Stimulated activated CD4-positive, alpha-beta T cell treated with anti-CD3 and anti-CD28 coated beads, Interleukin-15, amount 100 ng/mL, for 24 hours (primary cell): ENCODE measurements at places on chromosomes 2 and 18.

DNA sequence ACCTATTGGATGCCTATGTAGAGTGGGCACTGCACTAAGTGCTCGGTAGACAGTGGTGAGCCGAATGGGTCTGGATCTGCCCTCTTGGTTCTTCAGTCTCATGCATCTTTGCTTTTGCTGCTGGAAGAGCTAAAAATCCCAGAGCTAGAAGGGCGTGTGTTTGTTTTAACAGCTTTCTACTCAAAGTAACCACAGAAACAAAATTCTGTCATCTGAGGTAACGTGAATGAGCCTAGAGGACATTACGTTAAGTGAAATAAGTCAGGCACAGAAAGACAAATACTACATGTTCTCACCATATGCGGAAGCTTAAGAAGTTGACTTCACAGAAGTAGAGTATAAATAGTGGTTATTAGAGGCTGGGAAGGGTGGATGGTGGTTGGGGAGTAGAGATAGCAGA lies 119.8 kb downstream of the PLB1 start:
- DNase-seq: no peak

GRCh38 chr2:86476092-86476491 lies 34.9 kb downstream of the KDM3A start:
- no peak for DNase-seq

DNA sequence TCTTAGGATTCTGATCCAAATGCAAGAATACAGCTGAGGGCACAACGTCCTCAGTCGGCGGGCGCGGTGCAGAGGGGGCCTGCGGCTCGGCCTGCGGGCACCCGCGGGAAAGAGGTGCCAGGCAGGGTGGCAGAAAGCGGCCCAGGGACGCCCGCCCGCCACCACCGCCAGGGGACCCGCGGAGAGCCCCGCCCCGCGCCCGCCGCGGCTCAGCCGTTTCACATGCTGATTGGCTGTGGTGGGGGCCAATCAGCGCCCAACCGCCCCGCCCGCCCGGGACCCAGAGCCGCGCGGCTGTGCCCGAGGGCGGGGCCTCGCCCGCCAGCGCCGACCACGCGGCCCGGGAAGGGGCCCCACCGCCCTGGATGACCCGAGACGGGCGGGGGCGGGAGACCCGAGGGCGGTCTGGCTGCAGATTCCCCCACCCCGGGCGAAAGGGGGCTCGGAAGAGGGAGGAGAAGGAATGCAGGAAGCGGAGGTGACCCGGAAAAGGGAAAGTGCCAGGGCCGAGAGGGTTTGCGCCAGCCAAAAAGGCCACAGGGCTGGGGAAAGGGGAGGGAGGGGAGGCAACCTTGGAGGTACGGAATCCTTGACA lies 8.0 kb downstream of the IRS1 start:
- peak; percentile 95 for DNase-seq

DNA sequence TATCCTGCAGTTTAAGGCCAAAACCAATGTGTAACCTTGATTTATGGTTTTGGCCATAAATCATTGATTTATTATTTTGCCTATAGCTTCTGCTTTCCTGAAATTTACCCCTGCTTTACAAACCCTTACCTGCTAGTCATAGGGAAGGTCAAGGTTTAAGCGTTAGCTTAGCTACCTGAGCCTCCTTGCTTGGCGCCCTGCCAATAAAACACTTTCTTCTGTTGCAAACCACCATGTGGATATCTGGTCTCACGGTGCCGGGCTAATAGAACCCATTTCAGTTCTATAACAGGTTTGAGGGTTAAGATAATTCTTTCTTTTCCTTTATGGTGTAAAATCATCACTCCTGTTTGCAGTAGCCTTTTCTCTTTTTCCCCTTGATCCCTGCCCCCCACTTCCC lies 72.2 kb downstream of the PDK1 start:
- DNase-seq: no peak

DNA sequence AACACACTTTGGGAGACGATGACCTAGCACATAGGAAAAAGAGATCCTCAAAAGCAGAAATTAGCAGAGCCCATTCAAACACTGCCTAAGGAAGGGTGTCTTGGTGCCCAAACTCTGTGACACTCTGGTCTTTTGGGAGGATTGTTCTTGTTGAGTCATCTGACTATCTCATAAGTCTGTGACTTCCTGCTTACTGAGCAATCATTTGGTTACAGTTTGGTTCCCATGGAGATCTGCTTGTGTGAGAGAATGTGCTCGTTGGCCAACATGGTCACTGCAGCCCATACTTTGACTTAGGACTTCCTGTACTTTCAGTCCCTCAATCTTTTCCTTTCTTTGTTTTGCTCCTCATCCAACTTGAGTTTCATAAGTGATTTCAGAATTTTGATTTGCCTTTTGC lies 602.9 kb downstream of the NYAP2 start:
- DNase-seq: no peak

DNA sequence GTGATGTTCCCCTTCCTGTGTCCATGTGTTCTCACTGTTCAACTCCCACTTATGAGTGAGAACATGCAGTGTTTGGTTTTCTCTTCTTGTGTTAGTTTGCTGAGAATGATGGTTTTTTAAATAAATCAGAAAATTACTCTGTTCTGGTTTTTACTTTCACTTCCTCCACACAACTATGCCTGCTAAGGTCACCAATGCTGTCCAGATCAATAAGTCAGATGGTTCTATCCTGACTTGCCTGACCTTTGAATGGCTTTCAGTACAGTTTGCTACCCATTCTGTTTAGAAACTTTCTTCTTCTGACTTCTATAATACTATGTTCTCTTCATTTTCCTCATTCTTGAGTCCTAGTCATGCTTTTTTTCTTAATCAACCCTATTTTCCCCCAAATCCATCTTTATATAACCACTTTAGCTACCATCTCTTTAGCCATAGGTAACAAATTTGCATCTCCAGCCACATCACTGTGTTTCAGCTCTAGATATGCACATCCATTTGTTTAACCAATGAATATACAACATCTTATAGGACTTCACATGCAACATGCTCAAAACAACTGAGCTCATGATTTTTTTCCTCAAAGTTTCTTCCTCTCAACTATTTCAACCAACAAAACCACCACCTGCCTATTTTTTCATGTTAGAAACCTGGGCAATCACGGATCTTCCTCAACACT lies 58.8 kb upstream of the SLC38A11 start:
- DNase-seq: no peak

GRCh38 chr18:59823596-59824195 lies 76.1 kb upstream of the PMAIP1 start:
- DNase-seq: peak; percentile 63

- DNase-seq: peak; percentile 33
Observed at GRCh38 chr2:72993147-72993932, 76.0 kb downstream of the EMX1 start.

GRCh38 chr2:45191976-45192375 lies 182.7 kb upstream of the SIX2 start:
- DNase-seq: no peak

DNA sequence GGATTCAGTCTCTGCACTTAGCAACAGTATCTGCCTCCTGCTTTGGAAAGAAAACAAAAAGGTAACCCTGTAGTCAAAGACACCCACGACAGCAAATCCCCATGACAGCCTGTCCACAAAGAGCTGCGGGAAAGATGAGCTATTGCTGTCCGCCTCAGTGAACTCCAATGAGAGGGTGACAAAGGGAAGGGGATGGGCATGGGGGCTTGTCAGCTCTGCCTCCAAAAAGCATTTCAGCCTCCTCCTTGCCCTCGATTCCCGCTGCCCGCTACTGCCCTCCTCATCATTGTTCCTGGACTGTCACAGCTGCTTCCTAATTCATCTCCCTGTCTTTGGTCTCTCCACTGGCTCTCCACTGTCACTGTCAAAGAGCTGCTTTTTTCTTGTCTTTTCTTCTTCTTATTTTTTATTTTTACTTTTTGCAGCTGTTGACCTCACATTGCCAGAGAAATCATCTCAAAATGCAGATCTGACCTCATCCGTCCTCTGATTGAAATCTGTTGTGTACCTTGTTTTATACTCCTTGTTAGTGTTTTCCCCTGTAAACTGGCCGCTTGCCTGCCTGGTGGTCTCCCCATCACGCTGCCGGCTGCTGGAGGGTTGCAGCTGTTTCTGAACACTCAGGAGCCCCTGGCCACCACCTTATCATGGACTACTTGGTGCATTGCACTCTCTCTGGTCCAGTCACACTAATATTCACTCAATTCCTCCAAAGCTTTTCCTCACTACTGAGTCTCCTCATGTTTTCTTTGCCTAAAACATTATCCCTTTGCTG lies 7.9 kb upstream of the E2F6 start:
- no peak for DNase-seq

DNA sequence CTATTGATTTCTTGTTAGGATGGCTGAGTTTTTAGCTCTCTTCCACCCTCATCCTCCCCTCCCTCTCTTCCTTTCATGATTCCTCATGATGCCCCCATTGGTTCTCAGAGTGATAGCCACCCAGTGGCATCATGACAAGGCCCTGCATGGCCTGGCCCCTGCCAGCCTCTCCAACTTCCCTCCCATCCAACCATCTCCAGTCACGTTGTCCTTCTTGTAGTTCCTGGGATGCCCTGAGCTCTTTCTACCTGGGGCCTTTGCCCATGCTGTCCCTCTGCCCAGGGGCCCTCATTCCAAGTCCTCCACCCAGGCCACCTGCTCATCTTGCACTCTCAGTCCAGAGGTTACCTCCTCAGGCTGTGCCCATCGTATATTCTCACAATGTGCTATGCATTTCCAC lies 247.5 kb downstream of the TFCP2L1 start:
- DNase-seq: no peak

DNA sequence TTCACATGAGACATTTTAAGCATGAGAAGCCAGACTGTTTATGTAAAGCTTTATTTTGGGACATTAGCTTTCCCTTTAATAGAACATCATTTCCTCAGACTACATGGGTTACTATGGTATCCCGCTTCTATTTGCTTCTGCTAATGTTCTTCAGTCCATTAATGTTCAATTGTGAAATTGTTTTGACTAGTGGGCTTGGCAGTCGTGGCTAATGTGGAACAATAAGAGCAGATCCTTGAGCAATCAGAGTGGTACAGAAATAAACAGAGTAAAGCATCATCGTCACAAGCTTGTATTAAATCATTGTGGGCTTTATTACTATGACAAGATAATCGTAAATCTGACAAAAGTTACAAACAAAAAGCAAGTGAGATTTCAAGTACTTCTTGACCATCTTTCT lies 60.2 kb downstream of the PDE1A start:
- no peak for DNase-seq

DNA sequence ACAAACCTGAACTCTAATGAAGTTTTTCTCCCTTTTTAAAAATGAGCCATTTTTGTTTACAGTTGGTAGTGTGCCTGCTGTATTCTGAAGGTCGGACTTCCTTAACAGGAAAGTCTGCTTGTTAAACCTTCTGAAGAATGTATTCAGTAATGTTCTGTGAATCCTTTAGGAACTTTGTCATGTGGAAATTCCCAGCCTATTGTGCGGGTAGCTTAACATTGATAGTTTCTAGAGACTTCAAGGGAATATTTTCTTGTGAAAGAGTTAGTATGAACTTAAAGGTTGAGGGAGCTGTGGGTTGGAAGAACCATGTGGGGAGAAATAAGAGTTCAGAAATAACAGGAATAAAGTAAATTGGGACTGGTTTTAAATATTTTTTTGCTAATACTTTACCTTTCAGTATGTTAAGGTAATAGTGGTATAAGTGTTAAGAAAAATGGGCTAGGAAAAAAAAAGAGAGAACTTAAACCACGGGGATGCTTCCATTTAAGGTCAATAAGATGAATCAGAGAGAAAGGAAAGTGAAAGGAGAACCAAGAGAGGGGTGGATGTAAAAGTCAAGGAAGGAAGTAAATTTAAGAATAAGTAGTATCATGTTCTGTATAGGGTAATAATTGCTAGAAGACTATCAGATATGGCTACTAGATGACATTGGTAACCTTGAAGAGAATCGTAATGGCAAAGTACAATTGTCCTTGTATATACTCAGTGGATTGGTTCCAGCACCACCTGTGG lies 90.5 kb downstream of the PMS1 start:
- no peak for DNase-seq

GRCh38 chr18:27109451-27109850 lies 75.7 kb downstream of the CHST9 start:
- DNase-seq: no peak

DNA sequence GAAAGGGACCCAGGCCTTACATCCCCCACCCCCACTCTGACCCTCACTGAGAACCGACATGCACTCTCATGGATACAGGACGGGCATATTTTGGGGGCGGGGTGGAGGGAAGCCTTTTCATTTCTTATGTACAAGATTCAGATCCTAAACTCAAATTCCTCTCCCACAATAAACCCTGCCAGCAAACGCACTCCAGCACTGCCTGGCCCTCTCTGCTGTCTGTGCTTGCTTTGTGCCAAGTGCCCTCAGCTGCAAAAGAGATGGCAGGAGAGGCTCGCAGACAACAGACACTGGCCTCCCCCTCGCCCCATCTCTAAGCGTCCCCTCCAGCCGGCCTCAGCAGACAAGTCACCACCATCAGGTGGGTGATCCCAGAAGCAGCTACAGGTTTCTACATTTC lies 42.4 kb downstream of the FAM168B start:
- no peak for DNase-seq

DNA sequence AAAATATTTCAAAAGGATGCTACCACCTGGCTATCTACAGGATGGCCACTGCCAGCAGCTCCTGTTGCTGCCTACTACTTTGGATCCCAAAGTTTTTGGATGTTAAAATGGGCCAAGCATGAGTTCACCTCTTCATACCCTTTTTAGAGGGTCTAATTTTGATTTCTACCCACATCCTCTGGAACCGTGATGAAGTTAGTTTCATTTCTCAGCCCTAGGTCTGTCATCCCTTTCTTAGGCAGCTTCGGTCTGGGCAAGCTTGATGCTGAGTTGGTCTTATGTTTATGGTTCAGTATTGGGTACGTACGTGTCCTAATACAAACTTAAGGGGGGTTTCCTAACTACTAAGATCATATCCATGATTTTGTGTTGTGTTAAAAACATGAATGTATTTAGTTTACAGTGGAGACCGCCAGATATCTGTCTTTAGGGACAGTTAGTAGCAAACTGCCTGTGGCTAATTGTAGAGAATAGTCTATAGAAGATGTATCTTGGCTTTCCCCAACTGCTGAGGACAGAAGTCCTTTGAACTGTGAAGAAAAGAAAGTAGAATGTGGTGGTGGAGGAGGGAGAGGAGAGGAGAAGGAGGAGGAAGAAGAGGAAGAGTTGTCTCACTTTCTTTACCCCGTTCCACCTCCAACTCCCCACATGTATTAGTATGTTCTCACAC lies 184.9 kb downstream of the UBE2E3 start:
- DNase-seq: no peak

- DNase-seq: no peak
Observed at GRCh38 chr18:13268158-13269012, 49.8 kb downstream of the LDLRAD4 start.

DNA sequence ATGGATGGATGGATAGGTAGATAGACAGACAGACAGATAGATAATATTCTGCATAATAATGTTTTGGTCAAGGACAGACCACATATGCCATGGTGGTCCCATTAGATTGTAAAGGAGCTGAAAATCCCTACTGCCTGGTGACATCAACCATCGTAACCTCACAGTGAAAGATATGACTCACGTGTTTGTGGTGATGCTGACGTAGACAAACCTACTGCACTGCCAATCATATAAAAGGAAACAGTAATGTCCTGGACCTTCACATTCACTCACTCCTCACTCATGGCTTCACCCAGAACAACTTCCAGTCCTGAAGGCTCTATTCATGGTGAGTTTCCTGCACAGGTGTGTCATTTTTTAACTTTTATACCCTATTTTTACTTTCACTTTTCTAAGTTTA lies 202.9 kb upstream of the TPO start:
- DNase-seq: no peak

GRCh38 chr2:102619414-102620319 lies at the start of gene SLC9A2:
SLC9A2 (plus strand) TSS chr2:102619553; CDS start chr2:102619849, 296 bp downstream.
- DNase-seq: peak; percentile 43
